Tibial nerve (tissue), 4 donors: ENCODE measurements at places on chromosomes 7 and 10.

DNA sequence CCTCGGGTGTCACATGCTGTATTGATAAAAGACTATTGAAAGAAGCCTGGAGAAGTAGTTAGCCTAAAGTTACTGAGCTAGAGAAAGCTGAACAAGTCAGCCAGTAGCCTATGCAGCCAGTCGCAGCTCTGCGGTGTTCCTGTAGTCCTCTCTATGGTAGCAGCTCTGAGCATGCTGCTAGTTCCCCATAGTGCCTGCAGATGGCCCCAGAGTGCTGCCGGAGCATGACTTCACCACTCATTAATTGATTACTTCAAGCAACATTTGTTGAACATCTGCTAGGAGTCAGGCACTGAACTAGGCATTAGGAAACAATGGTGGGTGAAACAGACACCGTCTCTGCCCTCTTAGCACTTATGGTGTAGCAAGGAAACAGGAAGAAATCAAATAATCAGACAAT, 422.7 kb downstream of the SORCS3 start:
- DNase-seq = no peak

GRCh38 chr7:117872561-117873309, 506 bp downstream of the CTTNBP2 start:
- DNase-seq = peak; percentile 16

DNA sequence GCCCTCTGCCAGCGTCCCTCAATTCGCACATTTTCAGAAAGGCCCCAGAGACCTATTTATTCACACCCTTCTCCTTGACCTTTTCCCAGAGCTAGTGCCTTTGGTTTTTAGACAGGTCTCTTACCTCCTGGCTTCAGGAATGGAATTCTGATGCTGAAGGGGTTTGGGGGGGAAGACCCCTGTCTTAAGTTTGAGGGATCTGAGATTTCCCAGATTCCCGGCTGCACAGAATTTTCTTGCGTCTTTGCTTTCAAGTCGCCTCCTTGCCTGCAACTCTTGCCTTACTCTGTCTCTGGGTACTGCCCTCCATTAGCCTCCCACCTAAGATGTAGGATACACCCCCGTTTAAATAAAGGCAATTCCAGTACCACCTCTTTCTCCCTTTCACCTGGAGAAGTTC, 1.9 kb downstream of the GATA3 start:
- no peak for DNase-seq

DNA sequence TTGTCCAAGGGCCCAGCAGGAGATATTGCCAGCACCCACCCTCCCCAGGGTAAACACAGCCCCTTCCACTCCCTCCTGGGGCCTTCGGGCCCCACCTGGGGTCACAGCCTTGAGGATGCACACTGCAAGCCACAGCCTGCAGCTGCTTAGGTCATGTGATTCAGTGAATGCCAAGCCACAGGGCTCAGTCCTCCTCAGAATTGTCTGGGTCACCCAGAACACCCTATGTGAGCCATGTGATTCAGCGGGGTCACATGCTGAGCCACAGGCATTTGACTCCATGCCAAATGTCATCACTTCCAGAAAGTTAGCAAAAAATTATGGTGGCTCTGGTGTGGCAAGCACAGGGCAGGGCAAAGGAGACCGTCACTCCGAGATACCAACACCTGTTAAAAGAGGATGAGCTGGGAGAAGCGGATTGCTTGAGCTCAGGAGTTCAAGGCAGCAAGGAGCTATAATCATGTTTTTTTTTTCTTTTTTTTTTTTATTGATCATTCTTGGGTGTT, 17.2 kb upstream of the PSAP start:
- DNase-seq = peak; percentile 75
